ENCODE measurements at places on chromosomes 16 and 17.

DNA sequence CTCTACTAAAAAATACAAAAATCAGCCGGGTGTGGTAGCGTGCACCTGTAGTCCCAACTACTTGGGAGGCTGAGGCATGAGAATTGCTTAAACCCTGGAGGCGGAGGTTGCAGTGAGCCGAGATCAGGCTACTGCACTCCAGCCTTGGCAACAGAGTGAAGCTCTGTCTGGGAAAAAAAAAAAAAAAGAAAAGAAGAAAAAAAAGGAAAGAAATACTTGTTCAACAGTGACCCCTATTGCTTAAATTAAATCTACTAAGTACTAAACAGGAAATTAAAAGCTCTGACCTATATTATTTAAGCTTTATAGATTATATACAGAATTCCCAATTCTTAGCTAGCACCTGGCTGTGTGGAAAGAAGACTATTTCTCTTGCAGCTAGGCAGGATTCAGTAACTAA lies 48.9 kb downstream of the FBXL20 start:
- DNase-seq: no peak

DNA sequence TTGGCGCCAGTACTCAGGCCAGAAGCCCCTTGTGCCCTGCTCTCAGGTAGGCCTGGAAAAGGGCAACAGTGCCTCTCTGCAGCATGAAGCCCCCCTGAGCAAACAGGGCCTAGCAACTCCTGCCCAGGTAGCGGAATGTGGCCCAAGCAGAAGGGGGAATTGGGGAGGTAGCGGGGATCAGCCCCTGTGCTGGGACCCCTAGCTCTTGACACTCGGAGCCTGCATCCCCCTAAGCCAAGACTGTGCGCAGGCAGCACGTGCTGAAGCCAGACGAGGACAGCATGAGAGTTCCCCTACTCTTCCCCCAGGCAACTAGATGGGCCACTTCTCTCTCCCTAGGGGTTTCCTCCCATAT lies 823 bp upstream of the CD2BP2 start:
- DNase-seq: no peak

GRCh38 chr17:74877592-74878548 lies 5.1 kb upstream of the FDXR start:
- DNase-seq: no peak

- DNase-seq: no peak
Observed at GRCh38 chr17:46064460-46064859, 65.4 kb downstream of the STH start.

DNA sequence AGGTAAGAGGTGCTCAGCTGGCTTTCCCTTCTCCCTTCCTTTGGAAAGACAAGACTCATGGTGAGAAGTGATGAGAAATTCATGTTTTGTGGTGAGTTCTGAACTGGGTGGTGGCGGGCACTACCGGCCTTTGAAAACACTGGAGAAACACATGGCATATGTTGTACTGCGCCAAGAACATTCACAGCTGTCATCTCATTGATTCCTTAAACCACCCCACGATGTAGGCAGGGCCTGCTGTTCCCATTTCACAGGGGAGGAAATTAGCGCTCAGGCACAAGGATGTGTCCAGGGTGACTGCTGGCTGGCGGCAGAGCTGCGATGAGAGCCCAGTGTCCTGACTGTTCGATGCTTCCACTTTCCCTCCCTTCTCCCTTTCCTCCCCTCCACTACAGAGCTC lies 1.6 kb upstream of the DOC2B start:
- DNase-seq: no peak

DNA sequence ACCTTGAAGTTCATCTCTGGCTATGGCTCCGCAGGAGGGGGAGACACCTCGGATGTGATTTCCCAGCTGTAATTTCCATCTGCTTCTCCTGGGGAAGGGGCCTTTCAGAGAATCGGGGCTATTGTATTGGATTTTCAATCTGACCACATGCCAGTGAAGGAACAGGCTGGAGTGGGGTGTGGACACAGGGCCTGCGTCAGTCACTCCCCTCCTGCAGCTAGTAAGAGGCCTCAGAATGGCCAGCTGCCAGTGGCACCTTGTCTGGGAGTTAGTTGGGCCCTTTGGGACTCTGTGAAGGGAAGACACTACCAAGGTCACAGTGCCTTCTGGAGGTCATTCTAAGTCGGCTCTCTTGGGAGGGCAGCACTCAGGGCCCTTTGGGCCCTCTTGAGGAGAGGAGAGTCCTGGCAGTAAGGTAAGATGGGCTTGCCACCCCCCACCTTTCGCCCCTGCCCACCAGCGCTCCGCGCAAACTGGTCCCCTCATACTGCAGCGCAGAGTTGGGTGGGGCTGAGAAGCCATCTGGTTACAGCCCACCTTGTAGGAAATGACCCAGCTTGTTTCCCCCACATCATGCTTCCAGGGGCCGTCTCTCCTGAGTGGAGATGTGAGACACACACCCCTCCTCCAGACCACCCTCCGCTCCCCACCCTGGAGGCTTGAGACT lies 5.4 kb downstream of the NXPH3 start:
- no peak for DNase-seq

DNA sequence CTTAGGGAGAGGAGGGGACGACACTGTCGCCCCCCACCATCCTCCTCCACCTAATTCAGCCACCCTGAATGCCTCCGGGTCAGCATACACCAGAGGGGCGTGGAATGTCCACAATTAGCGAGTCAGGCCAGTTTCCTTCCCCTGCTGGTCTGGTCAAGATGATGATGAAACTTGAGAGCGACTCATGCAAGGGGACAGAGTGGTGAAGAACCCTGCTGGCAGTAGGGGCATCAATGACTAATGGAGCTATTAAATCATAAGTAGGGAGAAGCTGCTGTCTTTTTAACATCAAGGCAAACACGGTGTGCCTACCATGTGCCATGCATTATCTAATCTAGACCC lies 7.2 kb downstream of the SPACA3 start:
- peak; percentile 61 for DNase-seq

DNA sequence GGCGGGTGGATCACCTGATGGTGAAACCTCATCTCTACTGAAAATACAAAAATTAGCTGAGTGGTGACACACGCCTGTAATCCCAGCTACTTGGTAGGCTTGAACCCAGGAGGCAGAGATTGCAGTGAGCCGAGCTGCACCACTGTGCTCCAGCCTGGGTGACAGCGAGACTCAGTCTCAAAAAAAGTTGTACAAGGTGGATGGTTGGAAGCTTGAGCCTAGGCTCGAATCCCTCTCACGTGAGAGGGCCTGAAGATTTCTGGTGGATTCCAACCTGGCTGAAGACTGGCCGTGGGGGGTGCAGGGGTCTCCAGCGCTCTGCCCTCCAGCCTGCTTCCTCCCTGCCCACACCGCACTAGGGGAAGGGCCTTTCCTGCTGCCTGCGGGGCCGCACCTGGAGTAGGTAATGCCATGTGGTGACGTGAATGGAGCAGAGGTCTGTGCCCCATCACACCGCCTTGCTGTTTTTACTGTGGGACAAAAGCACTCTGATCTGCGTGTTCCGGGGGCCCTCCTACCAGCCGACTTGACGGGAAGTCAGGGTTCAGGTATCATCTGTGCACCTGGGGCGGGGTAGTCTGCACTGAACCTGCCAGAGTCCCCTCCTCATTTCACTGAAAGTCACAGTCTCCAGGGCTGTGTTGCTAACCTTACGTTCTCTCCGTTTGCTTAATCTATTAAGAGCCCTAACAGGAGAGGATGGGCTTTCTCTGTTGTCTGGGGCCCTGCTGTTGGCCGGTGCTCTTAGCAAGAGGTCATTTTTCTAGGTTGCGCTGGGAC lies 4.2 kb downstream of the RPL13 start:
- DNase-seq: no peak

GRCh38 chr17:32783602-32784001 lies 93.3 kb downstream of the MYO1D start:
- DNase-seq: peak; percentile 63

GRCh38 chr16:67009158-67009557 lies 19.8 kb upstream of the CBFB start:
- DNase-seq: no peak

GRCh38 chr17:51948128-51948527 lies 210.4 kb downstream of the CA10 start:
- peak; percentile 49 for DNase-seq

GRCh38 chr16:69477546-69477945 lies 53.1 kb downstream of the CYB5B start:
- DNase-seq: no peak

DNA sequence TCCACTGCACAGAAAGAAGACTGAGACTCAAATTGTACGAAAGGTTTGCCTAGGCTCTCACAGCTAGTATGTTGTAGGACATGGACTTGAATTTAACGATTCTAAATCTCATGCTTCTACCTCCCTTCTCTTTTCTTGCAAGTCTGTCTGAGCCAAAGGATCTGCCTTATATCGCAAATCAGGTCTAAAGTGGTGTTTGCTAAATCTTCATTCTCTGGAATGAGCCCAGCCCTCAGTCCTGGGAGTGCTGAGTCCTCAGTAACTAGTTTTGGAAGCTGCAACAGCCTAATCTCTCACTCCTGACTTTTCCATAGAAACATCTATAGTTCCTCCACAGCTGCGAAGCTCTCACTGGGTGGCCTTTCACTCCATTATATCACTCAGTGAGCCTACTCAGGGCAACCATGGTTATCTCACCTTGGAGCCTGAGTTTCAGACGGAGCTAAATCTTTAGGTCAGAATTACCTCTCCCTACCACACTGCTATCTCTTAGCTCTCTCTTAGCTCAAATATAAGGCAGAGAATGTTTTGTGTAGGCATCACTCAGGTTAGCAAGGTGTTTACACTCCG lies 575.5 kb upstream of the C16orf82 start:
- no peak for DNase-seq

- no peak for DNase-seq
Observed at GRCh38 chr17:39867084-39867879, 720 bp upstream of the ZPBP2 start.

GRCh38 chr16:49596068-49596467 lies 222.5 kb downstream of the C16orf78 start:
- peak; percentile 76 for DNase-seq

- DNase-seq: peak; percentile 78
Observed at GRCh38 chr16:17471719-17472461, 1.1 kb upstream of the XYLT1 start.

DNA sequence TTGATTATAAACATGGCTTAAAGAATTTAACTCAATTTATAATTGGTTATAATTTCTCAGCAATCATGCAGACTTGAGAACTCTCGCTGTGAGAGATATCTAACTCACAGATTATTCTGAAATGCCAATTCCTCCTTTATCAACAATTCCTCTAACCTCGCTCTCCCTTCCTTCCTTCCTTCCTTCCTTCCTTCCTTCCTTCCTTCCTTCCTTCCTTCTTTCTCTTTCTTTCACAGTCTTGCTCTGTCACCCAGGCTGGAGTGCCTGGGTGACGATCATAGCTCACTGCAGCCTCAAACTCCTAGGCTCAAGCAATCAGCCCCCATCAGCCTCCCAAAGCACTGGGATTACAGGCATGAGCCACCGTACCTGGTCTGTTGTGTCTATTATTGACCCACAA lies 42.4 kb downstream of the CHD9 start:
- no peak for DNase-seq

DNA sequence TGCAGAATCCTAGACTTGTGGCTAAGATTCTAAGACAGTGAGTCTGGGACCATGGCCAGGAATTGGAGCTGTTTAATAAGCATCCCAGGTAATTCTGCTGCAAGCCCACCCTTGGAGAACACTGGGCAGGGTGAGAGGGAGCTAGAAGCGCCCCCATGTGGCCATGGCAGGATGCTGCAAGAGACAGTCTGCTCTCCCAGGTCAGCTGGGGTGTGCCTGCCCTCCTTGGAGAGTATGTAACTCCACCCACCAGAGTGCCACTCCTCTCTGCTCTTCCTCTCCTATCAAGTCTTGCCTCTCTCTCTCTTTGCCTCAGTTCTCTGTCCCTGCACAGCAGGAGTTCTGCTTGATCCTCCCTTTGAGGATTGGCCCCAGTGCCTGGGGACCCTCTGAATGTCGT lies 14.9 kb downstream of the RCVRN start:
- DNase-seq: no peak

DNA sequence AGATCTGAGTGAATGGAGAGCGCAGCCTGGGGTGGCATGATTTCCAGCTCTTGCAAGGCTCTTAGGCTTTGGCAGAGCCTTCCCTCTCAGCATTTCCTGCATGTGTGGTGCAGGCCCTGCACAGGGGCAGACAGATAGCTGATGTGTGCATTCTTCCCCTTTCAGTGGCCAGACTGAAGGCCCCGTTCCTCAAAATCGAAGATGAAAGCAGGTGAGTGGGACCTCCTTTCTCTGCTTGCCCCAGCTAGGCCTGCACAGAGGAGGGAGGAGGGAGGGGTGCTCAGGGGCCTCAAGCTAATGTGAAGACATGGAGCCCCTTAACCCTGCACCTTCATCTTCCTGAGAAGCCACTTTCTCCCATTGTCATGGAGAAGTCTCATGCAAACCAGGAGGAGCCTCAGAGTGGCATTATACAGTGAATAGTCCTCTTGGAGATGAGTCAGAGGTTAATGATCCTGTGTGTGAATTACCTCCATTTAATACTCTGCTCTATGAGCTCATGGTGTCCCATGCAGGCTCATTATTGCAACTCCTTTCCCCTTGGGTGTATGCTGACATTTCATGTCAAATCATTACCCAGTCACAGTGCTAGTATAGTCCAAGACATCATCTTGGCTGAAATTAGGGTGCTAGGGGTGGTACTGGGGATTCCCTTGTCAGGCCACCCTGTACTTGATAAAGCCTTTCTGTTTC lies 20.4 kb upstream of the ADAM11 start:
- no peak for DNase-seq

DNA sequence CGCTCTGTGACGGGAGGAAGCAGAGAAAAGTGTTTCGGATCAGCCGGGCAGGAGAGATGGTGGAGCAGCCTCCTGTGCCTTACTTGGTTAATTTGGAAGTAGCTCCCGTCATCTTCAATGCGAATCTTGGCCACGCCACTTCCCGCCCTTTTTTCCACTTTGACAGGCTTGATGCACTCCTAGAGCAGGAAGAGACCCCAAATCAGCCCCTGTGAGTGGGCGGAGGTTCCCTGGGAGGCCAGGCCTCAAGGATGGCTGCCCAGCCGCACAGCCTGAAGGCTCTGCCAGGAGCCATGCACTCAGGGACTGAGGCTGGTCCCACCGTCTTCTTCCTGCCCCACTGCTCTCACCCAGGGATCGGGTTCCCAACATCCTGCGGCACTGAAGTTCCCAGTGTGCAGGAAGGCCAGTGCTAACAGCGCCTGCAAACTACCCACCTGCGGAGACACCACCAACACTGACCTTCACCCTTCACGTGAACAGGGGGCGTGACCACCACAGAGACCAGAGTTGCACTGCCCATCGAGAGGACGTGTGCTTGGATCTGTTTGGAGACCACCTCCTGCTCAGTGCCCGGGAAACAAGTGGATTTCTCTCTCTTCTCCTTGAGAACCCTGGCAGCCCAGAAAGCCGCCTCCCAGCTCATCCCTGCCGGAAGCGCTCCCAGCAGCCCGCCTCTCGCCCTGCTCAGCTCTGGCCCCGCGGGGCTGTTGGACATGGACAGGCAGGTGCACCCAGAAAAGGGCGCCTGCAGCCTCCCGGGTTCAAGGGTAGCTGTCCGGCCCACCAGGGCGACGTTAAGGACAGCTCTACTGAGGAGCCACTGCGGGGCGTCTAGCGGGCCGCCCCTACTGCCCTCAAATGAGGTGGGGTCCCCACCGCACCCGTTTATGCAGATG lies 988 bp downstream of the CIAO3 start:
- DNase-seq: no peak

- DNase-seq: no peak
Observed at GRCh38 chr16:30813821-30814189, 26.8 kb upstream of the ZNF629 start.

- DNase-seq: peak; percentile 95
Observed at GRCh38 chr16:87806641-87807546, 41.1 kb upstream of the KLHDC4 start.

- no peak for DNase-seq
Observed at GRCh38 chr16:4328782-4329775, 13.2 kb downstream of the GLIS2 start.
